NCI-H524 treated with DMSO at 0.1 percent for 48 hours (cell line): ENCODE measurements at places on chromosomes 13 and 19.

DNA sequence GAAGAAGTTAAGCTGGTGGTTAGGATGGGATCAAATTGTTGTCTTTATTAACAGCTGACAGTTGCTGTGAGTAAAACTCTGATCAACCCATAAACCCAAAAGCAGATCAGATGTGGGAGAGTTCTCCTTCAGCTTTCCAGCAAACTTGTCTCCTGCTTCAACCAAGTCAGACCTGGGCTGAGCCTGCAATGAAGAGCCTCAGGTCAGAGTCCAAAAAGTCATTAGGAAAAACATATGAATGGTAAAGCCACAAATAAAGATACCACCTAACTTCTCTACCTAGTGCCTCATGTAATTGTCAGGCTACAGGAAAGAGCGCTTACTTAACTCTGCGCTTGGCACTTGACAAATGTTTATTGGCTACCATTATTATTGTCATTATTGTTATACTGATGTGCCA, 21.9 kb upstream of the UBE2L5 start:
- DNase-seq = no peak

GRCh38 chr19:18214779-18215433, 11.1 kb upstream of the RAB3A start:
- no peak for DNase-seq

DNA sequence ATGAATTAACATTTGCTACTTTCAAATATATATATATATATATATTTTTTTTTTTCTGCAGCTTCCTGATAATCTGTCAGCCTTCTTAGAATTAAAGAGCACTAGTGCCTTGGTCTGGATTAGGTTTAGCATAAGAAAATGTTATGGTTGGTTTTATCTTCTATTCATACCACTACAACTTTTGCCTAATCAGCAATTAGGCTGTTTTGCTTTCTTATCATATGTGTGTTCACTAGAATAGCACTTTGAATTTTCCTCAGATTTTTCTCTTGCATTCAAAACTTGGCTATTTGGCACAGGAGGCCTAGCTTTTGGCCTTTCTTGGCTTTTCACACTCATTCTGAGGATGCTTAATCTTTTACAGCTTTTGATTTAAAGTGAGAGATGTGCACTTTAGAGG, 1468.1 kb downstream of the PCDH9 start:
- DNase-seq = no peak

DNA sequence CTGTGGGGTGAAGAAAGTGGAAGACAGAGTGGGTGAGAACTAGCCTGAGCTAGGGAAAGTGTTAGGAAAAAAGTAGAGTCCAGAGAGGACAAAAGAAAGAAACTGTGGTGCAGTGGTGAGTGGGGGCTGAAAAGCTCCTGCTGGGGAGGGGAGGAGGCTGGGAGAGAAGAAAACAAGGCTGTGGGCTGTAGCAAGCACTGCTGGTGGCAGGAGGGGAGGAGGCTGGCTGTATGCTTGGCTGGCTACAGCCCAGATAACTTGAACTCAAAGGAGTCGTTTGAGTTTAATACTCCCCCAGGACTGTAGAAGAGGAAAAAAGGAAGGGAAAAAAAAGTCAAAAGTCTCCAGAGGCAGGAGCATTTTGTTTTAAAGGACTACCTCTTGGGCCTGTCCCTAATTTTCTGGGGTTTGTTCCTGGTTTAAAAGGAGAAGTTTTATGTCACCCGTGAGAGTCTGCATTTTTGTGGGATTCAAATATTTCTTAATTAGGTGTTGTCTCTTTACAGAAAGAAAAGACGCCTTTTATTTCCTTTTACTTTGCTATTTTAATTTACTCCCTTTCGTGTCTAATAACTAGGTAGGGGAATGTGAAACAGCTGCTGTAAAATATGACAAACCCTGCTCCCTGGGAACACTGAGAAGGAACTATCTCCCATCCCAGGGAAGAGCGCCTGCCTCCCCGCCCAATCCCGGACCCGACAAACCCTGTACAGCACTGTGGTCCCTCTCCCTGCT, 21.7 kb downstream of the ZIC5 start:
- DNase-seq = no peak

- no peak for DNase-seq
Observed at GRCh38 chr13:22800526-22801401, 380.0 kb upstream of the SGCG start.

DNA sequence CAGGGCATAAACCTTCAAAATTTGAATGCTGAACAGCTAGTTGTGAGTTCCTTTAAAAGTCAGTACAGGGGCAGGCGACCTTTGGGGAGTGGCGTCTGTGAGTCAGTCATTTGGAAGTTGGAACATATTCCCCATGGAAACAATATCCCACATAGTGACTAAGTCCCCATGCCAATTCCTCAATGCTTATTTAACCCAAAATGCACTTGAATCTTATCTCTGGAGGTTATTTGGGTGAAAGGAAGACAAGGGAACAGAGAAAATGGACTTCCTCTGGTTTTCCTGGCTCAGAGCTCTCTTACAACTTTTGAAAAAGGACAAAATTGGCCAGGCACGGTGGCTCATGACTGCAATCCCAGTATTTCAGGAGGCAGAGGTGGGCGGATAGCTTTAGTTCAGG, 479.2 kb upstream of the NBEA start:
- no peak for DNase-seq
